Hippocampal formation (tissue), 2 donors: ENCODE measurements at places on chromosomes 2 and 18.

- no peak for DNase-seq
Observed at GRCh38 chr2:235839974-235840373, 328.2 kb downstream of the GBX2 start.

DNA sequence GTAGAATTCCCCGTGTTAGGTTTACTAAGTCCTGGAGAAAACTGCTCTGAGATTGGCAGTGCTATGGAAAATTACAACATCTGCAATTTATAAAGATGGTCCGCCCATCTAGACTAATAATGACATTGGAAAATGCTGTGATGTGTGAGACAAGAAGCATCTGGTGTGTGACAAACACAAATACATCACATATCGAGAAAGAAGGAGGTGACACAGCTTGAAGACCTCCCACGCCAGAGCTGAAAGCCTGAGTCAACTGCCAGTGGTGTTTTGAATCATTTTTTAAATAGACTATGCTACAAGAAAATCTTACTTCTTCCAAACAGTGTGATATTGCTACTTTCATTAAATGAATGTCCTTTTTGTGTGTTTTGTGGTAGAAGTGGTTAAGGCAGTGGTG lies 8.6 kb upstream of the ANO7 start:
- DNase-seq, result no peak

DNA sequence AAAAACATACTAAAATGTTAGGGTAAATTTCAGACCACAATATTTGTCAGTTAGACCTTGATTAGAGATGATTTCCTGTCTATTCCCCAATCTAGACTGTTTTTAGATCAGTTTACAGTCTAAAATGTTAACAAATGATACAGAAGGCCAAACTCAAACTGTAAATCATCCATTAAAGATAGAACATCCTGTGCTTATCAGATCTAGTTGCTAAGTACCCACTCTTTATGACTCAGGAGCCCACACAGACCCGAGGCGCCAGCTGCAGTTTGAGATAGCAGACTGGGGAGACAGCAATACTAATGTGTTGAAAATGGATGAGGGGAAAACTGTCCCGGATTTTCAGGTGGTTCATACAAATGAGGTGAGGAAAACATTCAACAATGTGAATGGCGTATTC lies 113.3 kb downstream of the SCG2 start:
- DNase-seq, result no peak

DNA sequence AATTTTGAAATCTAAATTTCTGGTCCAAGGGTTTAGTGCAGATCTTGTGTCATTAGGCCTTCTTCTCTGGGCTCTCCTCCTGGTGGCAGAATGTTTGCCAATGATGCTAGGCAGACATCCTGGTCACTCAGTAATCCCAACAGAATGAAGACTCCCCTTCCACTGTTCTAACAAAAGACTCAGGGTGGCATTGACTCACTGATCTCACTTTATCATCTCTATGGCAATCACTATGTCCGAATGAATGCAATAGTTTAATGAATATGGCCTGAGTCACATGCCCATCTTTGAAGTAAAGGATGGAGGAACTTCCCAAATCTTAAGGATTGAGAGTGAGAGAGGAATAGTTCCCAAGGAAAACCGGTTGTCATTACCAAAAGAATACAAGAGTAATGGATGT lies 261.1 kb downstream of the KCNE4 start:
- no peak for DNase-seq

GRCh38 chr2:176114120-176114929 lies 2.3 kb upstream of the HOXD10 start:
- no peak for DNase-seq

DNA sequence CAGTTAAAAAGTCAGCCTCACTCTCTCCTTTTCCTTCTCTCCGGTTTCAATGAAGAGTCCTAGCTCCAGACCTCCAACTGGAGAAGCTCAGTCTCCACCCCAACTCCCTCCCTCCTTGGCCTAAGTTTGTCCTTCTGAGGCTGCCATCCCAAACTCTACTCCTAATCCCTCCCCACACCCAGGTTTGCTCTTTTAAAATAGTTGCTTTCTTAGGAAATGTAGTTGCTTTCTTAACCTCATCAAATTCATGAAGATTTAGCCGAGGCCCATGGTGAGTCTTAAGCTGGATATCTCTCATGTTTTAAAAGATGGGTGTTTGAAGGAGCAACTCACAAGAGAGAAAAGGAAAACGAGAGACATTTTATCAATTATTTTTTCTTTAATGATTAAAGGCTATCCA lies 937 bp upstream of the LANCL1 start:
- DNase-seq, result no peak

DNA sequence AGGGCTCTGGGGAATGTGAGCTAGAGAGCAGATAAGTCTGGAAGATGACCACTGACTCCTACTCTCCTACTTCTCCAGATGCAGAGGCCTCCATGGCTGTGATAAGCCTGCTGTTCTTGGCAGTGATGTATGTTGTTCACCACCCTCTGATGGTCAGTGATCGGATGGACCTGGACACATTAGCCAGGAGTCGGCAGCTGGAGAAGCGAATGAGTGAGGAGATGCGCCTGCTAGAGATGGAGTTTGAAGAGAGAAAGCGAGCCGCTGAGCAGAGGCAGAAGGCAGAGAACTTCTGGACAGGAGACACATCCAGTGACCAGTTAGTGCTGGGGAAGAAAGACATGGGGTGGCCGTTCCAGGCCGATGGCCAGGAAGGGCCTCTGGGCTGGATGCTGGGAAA lies 1.4 kb downstream of the ITPRIPL1 start:
- DNase-seq, result no peak

GRCh38 chr2:123073371-123073770 lies 951.7 kb upstream of the CNTNAP5 start:
- no peak for DNase-seq

GRCh38 chr2:127423880-127424279 lies 5.7 kb downstream of the PROC start:
- DNase-seq, result no peak

GRCh38 chr2:173611121-173611520 lies 256.4 kb downstream of the CDCA7 start:
- no peak for DNase-seq

DNA sequence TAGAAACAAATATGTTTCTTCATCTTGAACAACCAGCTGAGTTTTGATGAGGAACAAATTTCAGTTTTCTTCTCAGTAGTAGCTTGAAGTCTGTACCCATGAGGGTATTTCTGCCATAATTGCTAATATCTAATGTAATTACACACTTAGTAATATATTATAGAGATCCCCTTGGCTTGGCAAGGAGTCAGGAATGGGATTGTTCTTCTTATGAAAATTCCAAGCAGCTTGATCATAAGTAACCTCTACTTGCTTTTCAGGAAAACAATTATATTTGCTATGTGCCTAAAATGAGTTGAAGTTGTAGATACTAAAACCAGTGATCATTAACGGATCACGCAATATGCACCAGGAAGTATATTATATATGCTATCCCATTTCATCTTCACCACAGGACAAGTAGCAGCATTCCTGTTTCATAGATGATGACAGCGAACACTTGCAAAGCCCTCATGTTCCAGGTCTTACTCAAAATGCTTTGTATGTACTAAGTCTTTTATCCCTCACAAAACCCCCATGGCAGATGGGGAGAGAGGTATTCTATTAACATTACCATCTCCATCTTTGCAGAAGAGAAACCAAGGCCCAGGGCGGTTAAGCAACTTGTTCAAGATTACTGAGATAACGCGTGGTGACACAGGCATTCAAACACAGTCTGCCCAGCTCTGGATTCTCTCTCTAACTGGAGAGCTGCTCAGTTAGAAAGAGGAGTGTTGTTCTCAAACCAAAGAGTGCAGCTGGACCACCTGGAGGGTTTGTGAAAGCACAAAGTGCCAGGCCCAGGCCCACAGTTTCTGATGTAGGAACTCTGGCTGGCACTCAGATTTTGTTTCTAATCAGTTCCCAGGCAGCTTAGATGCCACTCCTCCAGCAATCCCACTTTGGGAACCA lies 21.8 kb upstream of the RGPD4 start:
- no peak for DNase-seq

DNA sequence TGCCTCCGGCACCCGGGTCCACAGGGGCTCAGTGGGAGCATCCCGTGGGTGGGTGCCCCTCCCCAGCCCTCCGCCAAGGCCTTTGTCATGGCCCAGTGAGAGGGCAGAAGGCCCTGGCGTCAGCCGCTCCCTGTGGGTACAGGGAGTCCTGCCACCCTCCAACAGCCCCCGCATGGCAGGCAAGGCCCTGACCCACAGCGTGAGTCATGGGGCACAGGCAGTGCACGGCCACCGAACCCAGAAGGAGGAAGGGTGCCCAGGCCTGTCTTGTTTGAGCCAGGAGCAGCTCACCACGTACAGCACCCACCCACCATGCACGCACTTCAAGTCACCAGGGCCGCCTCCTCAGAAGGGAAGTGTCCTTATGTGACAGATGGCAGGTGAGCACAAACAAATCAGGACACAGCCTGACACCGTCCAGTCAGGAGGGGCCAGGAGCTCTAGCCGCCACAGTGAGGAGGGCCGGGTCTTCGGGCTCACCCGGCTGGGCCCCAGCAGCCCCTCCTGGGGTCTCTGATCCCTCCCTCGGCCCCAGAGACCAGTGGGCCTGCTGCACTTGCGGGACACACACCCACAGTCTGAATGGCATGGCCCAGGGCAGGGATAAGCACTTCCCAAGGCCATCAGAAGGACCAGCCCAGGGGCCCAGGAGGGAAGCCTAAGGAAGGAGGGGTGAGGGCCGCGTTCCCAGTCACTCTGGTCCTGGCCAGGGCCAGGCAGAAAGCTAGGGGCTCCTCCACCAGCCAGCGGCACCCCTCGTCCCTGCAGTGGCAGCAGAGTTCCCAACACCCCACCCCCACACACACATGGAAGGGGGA lies 25.8 kb downstream of the BIN1 start:
- DNase-seq, result no peak

GRCh38 chr2:64627860-64628841 lies 25.6 kb downstream of the SERTAD2 start:
- no peak for DNase-seq

DNA sequence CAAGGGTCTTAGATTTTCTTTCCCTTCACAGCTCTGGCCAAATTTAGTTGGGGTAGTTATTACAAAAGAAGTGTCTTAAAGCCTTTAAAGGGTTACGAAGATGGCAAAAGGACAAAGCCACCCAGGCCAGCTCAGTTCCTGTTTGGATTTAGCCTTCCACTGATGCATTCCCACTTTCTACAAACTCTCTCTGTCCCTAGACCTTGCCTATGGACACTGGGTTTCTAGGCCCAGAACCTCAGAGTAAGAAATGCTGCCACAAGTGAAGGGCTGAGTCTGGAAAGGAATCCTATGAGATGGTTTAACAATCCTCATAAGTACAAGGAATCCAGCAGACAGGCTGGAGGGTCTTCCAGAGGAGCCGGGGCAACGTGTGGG lies 13.4 kb downstream of the NFE2L2 start:
- DNase-seq, result no peak

- DNase-seq, result no peak
Observed at GRCh38 chr2:171404719-171405118, 29.1 kb downstream of the METTL8 start.

DNA sequence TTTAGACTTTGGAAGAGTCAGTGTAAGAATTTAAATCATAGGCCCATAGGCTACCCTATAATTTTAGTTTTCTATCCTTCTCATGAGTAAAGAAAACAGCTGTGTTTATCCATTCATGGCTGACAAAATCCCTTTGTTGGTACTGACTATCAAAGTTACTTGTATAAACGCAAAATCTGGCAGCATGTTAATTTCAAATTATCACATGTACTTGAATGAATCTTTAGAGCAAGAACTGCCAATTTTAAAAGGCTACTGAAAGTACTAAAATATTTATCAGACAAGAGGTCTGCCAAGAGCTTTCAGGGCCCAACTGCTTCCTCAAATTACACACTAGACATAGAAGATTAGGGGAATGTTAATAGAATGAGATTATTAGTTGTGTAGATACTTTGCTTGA lies 66.6 kb downstream of the MYL12B start:
- DNase-seq, result no peak

- no peak for DNase-seq
Observed at GRCh38 chr2:161204846-161205245, 44.6 kb downstream of the TANK start.

- DNase-seq, result no peak
Observed at GRCh38 chr18:28995319-28995718, 818.4 kb upstream of the CDH2 start.

DNA sequence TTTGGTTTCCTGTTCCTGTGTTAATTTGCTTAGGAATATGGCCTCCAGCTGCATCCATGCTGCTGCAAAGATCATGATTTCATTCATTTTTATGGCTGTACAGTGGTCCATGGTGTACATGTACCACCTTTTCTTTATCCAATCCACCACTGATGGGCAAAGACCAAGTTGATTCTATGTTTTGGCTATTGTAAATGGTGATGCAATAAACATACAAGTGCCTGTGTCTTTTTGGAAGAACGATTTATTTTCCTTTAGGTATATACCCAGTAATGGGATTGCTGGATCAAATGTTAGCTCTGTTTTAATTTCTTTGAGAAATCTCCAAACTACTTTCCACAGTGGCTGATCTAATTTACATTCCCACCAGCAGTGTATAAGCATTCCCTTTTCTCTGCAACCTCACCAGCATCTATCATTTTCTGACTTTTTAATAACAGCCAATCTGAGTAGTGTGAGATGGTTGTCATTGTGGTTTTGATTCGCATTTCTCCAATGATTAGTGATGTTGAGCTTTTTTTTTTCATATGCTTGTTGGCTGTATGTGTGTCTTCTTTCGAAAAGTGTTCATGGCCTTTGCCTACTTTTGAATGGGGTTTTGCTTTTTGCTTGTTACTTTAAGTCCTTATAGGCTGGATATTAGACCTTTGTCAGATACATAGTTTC lies 19.4 kb downstream of the EXOC6B start:
- no peak for DNase-seq

GRCh38 chr18:79245517-79246001 lies 150.2 kb upstream of the NFATC1 start:
- no peak for DNase-seq

- DNase-seq, result no peak
Observed at GRCh38 chr2:221144909-221145308, 427.2 kb downstream of the EPHA4 start.

GRCh38 chr2:198712485-198712884 lies 745.3 kb downstream of the SATB2 start:
- DNase-seq, result no peak

- DNase-seq, result no peak
Observed at GRCh38 chr2:7102826-7103225, 185.6 kb downstream of the RNF144A start.

- no peak for DNase-seq
Observed at GRCh38 chr2:206368933-206369569, 74.3 kb upstream of the ADAM23 start.

GRCh38 chr2:149653831-149654445 lies 66.4 kb upstream of the MMADHC start:
- no peak for DNase-seq

DNA sequence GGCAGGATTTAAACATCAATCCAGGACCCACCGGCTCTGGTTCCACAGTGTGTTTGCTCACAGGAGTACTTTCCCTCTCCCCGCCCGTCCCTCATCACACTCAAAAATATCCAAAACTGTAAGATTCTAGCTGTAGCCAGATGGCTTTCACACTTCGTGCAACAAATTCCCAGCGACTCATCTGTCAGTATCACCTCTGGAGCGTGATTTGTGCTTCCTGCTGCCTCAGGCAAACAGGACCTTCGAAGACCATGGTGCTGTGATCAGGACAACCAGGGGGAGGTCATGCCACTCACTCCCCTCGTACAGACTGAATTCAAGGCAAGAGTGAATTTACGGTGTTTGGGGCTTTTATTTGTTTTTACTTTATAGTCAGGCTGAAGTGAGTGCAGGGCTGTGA lies 154.5 kb upstream of the PID1 start:
- DNase-seq, result no peak
